CD4-positive, alpha-beta T cell treated with Interleukin-6 for 4 hours (primary cell): ENCODE measurements at places on chromosomes 2 and 18.

- peak; percentile 71 for DNase-seq
Observed at GRCh38 chr18:58180738-58181353, 136.8 kb downstream of the NEDD4L start.

DNA sequence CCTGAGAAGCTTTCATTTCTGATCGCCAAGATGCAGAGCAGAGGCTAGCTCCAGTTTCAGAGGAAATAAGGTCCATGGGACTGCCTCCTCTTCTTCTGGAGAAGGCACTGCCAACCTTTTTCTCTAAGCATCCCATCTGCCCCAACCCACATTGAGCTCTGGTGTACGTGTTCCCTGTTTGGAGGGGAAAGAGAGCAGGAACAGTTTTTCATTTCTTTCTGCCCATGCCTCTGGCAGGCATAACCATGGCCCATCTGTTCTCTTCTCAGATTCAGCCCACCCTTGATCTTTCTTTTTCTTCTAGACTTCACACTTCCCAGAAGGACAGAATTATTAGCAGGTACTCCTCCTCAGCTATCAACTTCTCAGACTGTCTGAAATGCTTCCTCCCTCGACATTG, 1110.3 kb upstream of the KLHL29 start:
- no peak for DNase-seq

- DNase-seq: no peak
Observed at GRCh38 chr18:59383851-59384250, 24.8 kb upstream of the LMAN1 start.

- no peak for DNase-seq
Observed at GRCh38 chr2:60337142-60337497, 216.3 kb downstream of the BCL11A start.

DNA sequence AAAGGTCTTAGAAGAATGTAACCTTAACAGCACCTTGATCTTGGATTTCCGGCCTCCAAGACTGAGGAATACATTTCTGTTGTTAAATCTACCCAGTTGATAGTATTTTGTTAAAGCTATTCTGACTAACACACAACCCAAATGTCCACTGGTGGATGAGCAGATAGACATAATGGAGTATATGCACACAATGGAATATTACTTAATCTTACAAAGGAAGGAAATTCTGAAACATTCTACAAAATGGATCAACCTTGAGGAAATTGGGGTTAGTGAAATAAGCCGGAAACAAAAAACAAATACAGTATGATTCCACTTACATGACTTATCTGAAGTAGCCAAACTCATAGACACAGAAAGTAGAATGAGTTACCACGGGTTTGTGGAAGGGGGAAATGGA, 168.7 kb downstream of the ZNF804A start:
- DNase-seq: no peak

DNA sequence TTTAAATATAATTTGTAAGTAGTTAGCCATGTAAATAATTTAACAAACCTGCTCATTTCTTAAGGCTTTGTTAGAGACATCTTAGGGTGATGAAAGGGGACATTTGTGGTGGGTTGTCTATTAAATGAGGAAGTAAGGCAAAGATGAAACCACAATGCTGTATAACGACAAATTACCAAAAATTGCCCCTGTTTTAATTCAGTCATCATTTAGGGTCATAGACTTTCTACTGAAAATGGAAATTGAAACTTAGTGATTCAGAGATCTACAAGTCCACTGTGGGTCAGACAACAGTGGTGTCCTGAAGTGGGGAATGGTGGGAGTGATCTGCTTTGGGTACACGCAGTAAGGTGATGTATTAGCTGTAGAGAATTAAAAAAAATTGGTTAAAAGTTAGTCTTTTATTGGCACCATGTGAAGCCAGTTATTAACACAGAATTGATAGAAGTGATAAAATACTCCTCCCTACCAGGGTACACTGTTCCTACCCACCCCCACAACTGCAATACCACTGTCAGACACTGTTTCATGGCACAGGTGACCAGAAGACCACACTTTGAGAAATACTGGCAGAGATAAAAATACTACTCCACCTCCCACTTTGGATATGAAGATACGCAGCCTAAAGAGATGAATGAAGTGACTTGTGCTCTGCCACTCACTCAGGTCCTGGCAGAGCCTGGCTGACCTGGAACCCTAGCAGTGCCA, 13.4 kb downstream of the CERS6 start:
- DNase-seq: no peak

DNA sequence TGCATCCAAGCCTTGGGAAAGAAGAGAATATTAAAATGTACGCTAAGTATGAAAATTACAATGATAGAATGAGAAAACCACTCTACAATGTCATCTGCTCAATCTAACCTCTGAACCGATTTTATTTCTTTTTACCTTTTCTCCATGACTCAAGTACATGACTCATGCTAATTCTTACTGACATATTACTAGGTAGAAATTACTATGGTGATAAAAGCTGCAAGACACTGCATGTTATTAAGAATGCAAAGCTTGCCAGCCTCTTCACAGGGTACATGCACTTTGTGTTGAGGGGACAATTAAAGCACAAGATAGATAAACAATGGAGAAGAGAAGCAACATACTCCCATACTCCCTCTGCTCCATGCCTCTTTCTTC, 20.7 kb downstream of the SFT2D3 start:
- no peak for DNase-seq

GRCh38 chr18:37805773-37806404, 240.3 kb upstream of the CELF4 start:
- DNase-seq: no peak

DNA sequence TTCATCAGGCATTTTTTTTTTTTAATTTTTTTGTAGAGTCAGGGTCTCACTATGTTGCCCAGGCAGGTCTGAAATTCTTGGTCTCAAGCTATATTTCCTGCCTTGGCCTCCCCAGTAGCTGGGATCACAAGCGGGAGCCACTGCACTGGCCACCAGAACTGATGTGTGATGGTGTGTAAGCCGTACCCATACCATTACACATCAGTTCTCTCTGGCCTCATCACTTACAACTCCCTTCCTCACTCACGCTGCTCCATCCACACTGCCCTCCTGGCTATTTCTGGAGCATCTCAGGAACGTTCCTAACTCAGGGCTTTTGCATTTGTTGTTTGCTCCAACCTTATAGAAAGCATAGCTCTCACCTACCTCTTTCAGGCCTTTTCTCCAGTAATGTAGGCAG, 834.5 kb upstream of the ID2 start:
- no peak for DNase-seq

DNA sequence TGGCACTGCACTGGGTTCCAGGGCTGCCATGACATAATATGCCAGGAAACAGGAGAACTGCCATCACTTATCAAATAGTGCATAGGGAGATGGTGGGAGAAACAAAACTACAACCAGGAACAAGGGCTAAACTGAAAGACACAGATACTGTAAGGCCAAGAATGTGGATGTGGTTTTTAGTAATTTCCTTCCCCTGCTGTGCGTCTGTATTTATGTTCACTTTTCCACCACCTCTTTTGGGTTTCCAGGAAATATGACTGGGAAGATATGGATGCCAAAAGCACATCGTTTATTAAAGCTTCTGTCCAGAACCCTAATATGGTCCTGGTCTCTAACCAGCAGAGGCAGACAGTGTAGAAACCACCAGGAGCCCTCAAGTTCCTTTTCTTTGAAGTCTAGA, 759.7 kb upstream of the FANCL start:
- DNase-seq: no peak

DNA sequence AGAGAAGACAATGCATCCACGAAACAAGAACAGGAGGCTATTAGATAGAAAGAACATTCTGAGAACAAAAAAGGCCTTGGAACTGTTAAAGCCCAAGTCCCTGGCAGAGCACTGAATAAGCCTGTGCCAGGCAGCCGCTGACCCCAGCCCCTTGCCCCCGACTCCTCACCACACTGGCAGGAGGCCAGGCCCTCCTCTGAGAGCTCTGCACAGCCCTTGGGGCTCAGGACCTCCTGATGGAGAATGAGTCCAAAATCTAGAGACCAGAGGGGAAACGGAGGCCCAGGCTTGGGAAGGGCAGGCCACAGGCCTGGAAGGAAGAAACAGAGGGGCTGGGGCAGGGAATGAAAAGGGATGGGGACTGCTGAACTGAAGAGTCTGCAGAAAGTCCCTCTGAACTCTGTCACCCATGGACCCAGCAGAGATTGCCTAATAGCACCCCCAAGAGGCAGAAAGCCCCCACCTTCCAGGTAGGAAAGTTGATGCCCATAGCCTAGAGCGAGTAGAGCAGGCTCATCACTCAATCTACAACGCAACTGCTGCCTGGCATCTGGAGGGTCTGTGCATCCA, 18.3 kb upstream of the TNS1 start:
- no peak for DNase-seq
